ENCODE measurements at places on chromosomes 3 and 15.
A peak's percentile ranks its signal among the peaks of the same experiment; 100 is the strongest.

DNA sequence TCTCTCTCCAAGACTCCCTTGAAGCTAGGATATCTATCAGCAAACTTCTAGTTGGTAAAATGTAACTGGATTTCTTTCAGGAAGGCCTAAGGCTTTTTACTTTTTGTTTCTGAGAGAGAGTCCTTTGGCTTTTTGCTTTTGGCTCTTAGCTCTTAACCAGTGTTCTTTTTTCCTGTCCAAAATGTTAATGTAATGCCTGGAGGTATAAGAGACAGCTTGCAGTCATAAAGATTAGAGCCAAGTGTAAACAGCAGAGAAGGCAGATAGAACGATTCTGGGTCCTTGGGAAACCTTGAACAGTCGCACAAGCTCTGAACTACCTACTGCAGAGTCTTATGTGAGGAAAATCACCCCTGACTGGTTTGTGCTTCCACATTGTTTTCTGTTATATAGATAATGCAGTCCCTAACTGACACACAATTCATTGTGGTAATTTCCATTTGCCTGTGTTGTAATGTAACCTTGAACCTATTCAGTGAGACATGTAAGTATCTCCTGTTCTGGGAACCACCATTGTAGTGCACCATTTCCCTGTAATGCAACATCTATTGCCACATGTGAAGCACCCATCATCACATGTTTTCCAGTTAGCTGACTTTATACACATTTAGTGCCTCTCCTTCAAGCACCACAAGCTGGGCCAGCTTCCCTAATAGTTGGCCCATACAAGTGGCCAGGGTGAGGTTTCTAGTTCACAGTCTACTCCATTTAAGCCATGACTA lies 1311.9 kb downstream of the ROBO1 start:
- no peak for DNase-seq

DNA sequence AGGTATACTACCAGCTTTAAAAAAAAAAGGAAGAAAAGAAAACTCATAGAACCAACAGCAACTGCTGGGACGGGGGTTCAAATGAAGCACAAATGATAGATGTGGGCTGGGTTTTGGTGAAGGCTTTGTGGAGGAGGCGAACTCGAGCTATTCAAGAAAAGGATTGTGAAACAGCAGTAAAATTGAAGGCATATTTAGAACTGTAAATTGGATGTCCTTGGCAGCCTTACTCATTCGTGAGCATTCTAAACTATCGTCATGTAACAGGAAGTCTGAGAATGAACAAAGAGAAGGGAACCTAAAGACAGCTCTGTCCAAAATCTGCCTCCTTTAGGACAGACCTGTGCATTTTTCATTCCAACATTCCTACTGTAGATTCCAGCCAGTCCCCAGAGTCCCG lies 97.8 kb downstream of the LARS2 start:
- no peak for DNase-seq

- DNase-seq: no peak
These were observed 38.6 kb upstream of the SFMBT1 start for GRCh38 chr3:53084310-53085001.

GRCh38 chr3:125437631-125438435 lies 62.7 kb upstream of the ZNF148 start:
- DNase-seq: no peak

- no peak for DNase-seq
These were observed 136.6 kb upstream of the PTX3 start for GRCh38 chr3:157300094-157300493.

GRCh38 chr15:57604507-57604906 lies 12.8 kb downstream of the MYZAP start:
- DNase-seq: no peak

GRCh38 chr3:133486658-133487057 lies 86.8 kb downstream of the BFSP2 start:
- DNase-seq: no peak

DNA sequence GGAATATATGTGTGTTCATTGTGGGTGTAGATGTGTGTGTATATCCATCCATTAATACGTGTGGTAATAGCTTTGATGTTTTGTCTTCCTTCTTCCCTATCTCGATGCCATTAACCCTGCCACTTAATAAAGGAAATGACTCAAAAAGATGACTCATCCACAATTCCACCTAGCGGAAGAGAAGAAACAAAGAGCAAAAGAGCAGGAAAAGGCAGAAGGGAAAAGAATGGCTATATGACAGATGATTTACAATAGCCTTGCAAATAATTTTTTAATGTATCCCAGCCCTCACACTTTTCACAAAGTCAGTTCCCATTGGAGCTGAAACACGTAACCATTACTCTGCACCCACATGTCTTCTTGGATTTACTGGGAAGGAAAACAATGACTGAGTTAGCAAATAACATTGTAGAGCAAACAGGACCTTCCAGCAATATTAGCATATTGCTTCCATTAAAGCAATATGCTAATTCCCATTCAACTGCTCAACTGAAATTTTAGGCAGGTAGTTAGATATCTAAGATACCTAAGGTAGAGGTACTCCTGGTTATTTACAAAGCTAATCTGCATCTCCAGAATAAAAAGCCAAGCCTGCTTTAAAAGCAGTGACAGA lies 197.2 kb downstream of the KCNAB1 start:
- DNase-seq: peak; percentile 7

DNA sequence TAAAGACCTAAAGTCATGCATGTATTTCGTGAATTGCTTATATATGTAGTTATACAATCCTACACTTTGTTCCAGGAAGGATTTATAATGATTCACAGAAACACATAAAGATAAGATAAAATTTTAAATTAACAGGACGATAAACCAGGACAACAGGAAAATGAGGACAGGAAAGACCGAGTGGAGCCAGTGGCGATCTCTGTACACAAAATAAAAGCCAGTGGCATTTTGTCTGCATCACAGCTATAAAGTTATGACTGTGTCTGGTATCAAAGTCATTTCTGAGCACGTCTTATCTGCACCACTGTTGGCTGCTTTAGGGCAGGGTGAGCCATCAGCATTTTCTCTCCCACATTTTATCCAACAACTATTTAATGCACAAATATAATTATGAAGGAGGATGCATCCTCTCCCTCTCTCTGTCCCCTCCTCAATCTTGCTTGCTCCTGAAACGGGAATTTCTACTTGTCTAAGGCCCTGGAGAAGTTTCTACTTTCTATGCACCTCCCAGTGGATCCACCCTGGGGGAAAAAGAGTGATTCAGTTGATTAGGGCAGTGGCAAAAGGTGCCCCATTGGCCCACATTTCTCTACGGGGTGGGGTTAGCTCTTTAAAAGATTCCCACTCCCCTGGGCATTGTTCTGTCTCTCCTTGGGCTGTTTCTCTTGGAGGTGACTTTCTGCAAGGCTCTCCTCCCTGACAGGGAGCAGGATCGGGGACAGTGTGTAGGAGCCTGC lies 159.4 kb upstream of the UBE2E1 start:
- DNase-seq: no peak

- no peak for DNase-seq
These were observed 518 bp downstream of the OXSR1 start for GRCh38 chr3:38165722-38166387.

DNA sequence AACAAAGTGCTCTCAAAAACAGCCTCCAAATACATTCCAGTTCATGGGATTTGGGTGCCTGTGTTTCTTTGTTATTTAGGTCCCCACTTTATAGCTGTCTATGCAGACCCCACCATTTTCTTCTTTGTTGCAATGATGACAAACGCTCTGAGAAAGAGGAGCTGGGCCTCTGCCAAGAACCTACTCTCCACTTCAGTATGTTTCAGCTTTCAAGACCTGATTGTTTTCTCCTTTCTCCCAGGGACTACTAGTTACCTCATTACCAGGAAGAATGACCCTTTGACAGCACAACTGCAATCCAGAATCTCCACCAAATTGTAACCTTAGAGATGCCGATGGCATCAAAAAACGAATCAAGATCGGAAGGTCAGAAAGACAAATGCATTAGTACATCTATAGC lies 236.8 kb downstream of the MEIS2 start:
- no peak for DNase-seq

GRCh38 chr3:38117748-38118420 lies 19.0 kb downstream of the ACAA1 start:
- DNase-seq: no peak

DNA sequence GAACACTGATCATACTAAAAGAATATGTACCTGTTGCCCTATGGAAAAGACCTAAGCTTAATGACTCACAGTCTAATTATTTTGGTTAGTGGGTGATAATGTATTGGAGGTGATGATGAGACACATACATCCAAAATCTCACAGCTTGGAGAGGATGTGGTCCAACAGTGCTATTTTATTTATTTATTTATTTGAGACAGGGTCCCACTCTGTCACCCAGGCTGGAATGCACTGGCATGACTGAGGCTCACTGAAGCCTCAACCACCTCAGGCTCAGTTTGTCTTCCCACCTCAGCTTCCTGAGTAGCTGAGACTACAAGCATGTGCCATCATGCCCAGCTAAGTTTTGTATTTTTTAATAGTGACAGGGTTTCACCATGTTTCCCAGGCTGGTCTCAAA lies 35.0 kb downstream of the LPP start:
- DNase-seq: no peak

DNA sequence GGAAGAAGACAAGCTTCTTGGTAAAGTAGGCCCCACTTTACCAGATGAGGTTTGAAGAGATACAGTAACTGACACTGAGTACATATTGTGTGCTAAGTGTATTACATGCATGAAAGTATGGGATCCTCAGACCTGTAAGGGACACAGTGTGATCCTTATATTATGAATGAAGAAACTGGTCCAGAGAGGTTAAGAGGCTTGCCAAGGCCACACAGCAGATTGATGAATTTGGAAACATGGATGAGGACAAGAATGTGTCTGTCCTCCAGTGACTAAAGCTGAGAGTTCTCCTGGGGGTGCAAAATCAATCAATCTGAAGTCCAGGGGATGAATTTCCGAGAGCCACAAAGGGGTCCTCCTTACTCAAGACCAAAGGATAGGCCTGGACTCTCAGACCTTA lies 31.4 kb upstream of the MRPS22 start:
- no peak for DNase-seq

DNA sequence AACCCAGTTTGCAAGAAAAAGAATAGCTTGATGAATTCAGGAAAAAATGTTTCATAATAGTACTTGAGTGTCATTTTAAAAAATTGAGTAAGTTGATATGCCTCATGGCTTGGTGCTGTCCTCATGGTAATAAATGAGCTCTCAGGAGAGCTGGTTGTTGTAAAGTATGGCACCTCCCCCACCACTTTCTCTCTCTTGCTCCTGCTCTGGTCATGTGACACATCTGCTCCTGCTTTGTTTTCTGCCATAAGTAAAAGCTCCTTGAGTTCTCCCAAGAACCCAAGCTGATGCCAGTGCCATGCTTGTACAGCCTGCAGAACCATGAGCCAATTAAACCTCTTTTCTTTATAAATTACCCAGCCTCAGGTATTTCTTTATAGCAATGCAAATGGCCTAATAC lies 108.8 kb upstream of the CRBN start:
- no peak for DNase-seq

GRCh38 chr15:81843226-81843625 lies 202.6 kb downstream of the MEX3B start:
- no peak for DNase-seq

GRCh38 chr3:137468446-137468845 lies 295.7 kb upstream of the SOX14 start:
- DNase-seq: no peak

DNA sequence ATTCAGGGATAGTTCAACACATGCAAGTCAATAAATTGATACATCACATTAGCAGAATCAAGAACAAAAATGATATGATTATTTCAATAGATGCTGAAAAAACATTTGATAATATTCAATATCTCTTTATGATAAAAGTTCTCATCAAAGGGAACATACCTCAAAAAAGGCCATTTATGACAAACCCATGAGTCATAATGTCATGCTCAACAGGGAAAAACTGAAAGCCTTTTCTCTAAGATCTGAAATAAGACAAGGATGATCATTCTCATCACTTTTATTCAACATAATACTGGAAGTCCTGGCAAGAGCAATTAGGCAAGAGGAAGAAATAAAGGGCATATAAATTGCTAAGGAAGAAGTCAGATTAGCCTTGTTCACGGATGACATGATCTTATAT lies 54.1 kb upstream of the TMEM158 start:
- no peak for DNase-seq

DNA sequence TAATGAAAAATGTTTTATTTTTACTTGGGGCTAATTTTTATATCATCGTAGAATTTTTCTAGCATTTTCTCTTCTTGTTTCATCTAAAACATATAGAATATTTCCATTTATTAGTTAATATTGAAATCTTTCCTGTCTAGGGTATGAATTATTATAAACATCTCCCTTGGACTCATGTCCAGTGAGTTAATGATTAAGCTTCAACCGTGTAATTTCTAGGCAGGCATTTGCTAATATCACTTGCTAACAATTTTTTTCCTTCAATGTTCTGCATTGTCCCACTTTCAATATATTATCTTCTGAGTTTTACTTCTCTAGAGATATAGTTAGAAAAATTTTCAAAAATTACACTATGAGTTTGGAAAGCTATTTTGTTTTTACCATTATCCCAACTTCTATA lies 1371.6 kb upstream of the EPHA6 start:
- DNase-seq: no peak

GRCh38 chr3:49715611-49716121 lies 3.8 kb downstream of the AMIGO3 start:
- no peak for DNase-seq

- no peak for DNase-seq
These were observed 580.8 kb upstream of the ALCAM start for GRCh38 chr3:104785947-104786346.

DNA sequence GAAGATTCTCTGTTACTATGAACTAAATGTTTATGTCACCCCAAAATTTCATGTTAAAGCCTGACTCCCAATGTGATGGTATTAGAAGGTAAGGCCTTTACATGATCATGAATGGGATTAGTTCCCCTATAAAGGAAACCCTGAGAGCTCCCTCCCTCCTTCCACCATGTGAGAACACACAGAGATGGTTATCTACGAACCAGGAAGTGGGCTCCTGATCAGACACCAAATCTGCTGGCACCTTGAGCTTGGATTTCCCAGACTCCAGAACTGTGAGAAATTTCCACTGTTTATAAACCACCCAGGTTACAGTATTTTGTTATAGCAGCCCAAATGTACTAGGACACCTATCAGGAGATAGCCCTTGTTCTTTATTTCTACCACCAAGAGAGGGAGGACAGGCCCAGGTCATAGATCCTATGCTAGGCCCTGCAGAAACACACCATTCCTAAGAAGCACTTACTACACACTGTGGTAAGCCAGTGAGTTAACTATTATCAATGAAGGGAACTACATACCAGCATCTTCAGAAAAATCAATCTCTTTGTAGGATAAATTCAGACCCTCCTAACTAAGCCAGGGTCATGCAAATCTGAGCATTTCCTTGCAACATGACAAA lies 59.0 kb downstream of the PRKAR2A start:
- no peak for DNase-seq

DNA sequence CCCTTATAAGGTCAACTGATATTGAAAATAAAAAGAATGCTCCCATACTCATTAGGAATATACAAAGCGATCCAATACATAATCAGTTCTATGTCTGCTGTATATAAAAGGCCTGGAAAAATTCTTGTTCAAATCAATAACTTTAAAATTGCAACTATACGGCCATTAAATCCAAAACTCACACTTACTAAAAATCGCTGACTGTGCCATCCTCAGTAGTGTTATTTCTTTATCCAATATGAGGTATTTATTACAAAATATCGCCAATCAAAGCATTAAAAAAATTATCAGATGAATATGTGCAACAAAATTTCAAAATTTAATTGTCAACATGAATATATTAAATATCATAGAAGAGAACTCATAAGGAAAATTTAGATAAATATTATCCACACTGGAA lies 146.5 kb downstream of the PLD1 start:
- no peak for DNase-seq

GRCh38 chr3:66542153-66542552 lies 41.3 kb upstream of the LRIG1 start:
- no peak for DNase-seq

- no peak for DNase-seq
These were observed 748.7 kb upstream of the CFAP20DC start for GRCh38 chr3:59798372-59799086.

Measured in NCI-H748 treated with DMSO at 0.1 percent for 48 hours (cell line).